ENCODE measurements at places on chromosomes 5 and 9. TPM values are rescaled to one million over a fixed set of nuclear protein-coding genes. Genes with fewer than 3 reads are reported as not detected.

Gene PRUNE2
- 7.8 TPM for total RNA-seq

Gene PCDHGA10
- 4.2 TPM for total RNA-seq

Gene PLPPR1
- total RNA-seq: 6.3 TPM

Gene PCDHGB4
- 4.7 TPM for total RNA-seq

Gene PCDHGA2
- total RNA-seq: 1.6 TPM

Gene ARL14EPL
- not detected for total RNA-seq

Gene HAPLN1
- total RNA-seq: 1.6 TPM

Gene BAAT
- 0.52 TPM for total RNA-seq

Gene PCDHA7
- total RNA-seq: 0.52 TPM

Gene CDC14B
- 45.9 TPM for total RNA-seq

Gene PCDHA4
- total RNA-seq: 0.52 TPM

Gene STPG3
- total RNA-seq: not detected

Gene ANP32B
- 18.8 TPM for total RNA-seq

Gene BASP1
- 12.5 TPM for total RNA-seq

Gene CFAP77
- not detected for total RNA-seq

Gene SPINK1
- not detected for total RNA-seq

Gene PHYHD1
- total RNA-seq: 17.7 TPM

Gene OBP2B
- total RNA-seq: not detected

Gene ORM2
- total RNA-seq: not detected

Gene GPR150
- under 0.01 TPM for total RNA-seq

Gene HMGCR
- total RNA-seq: 55.8 TPM

Gene RLN2
- total RNA-seq: not detected

Gene GNA14
- total RNA-seq: 3.7 TPM

Gene SCGB3A2
- total RNA-seq: not detected

Gene SPATA31C2
- not detected for total RNA-seq

Gene SLC6A18
- not detected for total RNA-seq

Gene CKMT2
- 92.9 TPM for total RNA-seq

Gene NUTM2G
- total RNA-seq: not detected

Gene ZNF483
- 8.9 TPM for total RNA-seq

Gene OR13C3
- total RNA-seq: not detected

Gene PARP8
- total RNA-seq: 12.0 TPM

Gene C5orf58
- not detected for total RNA-seq

Gene DDX4
- not detected for total RNA-seq

Gene PCDHB9
- 1.0 TPM for total RNA-seq

Gene MCTP1
- total RNA-seq: 20.4 TPM

Gene SVEP1
- total RNA-seq: 46.4 TPM

Gene PCDHGA4
- 1.0 TPM for total RNA-seq

Gene CER1
- not detected for total RNA-seq

Gene PCDHA10
- total RNA-seq: under 0.01 TPM

Gene INIP
- 11.5 TPM for total RNA-seq

Gene TAF11L5
- total RNA-seq: not detected

Gene SH3RF2
- total RNA-seq: 3.7 TPM

Gene GADD45G
- 2.1 TPM for total RNA-seq

Gene OTP
- not detected for total RNA-seq

Gene PCDH12
- total RNA-seq: 12.0 TPM

Gene HMCN2
- total RNA-seq: 12.5 TPM

Gene CCL27
- not detected for total RNA-seq

Gene TRAF1
- total RNA-seq: 2.1 TPM

Gene ZNG1F
- 4.2 TPM for total RNA-seq

Measured in skeletal muscle tissue (tissue), 5 donors.